ENCODE measurements at places on chromosomes 5 and 9.

DNA sequence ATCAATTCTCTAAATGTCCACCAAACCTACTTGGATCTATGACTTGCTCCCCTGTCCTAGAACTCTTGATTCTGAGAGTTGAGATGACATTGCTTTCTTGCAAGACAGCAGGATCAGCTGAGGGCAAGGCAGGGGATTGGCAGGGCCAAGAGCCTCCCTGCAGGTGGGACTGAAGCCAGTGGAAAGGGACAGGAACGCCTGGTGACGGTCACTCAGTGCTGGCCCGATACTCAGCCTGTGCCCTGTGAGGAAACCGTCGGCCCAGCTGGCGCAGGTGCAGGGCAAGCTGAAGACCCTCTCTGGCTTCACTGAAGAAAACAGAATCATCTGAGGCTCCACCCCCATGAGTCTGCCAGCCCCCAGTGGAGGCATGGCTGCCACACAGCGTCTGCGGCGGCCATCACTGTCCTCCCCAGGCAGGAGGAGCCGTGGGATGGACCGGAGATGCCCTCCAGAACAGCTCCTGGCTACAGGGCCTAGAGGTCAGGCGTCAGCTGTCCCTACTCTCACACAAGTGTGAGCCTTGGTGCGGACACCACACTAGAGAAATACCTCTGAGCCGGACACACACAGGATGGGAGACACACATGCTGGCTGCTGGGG, 14.7 kb downstream of the UBAC1 start:
- no peak for DNase-seq

DNA sequence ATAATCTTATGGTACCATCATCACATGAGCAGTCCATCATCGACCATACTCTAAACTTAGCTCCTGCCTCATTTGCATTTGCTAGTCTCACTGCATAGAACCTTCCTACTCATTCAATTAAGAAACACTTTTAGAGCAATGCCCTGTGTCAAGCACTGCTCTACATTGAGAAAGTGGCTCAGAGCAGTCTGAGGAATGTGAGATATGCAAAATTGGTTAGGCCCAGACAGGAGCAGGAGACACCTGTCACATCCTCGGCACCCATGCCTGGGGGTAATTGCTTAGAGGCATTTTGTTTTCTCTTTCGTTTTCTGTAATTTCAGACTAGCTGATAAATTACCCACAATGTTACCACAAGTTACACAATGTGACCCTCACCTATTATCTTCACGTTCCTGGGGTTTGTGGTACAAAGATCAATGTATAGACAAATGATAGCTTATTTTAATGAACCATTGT, 4.9 kb upstream of the RARS1 start:
- no peak for DNase-seq

- DNase-seq = no peak
Observed at GRCh38 chr5:159539678-159540077, 209.4 kb upstream of the IL12B start.

- DNase-seq = no peak
Observed at GRCh38 chr9:35349287-35349990, 140.5 kb upstream of the RUSC2 start.

GRCh38 chr5:91499943-91500531, 116.9 kb upstream of the ARRDC3 start:
- DNase-seq = peak; percentile 50

- peak; percentile 71 for DNase-seq
Observed at GRCh38 chr5:54844905-54845566, 140.4 kb downstream of the ESM1 start.

DNA sequence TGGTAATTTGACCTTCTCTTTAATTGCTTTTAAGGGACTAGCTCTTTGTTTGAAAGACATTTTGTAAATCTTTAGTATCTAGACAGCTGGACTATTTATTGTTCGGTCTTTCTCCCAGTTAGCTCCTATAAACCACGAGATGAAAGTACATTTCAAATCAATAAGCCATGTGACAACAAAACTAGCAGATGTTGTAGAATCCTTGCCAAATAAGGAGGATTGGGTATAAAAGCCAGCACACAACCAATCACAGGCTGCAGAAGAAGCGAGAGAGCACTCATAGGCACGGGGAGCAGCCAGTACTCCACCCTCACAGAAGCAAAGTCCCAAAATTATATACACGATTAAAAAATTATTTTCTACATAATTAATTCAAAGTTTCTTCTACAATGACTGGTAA, 8.1 kb upstream of the OMD start:
- DNase-seq = no peak

GRCh38 chr9:33111631-33112030, 35.2 kb upstream of the SMU1 start:
- DNase-seq = no peak

DNA sequence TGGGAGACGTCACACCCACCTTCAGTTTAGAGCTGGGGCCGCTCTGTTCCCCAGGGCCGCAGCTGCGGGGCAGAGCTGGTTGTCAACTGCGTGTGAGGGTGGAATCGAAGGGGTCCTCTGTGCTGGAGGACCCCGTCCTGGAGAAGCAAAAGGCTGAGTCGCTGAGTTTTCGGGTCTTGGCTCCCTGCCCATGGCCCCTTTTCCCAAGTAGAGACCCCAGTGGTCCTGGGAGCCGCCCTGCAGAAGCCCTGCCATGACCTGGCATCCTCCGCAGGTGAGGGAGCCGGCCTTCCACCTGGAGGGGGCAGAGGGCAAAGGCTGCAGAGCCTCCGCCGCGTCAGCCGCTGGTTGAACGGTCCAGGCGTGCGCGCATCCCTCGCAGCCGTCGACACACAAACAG, 90.4 kb upstream of the COL5A1 start:
- no peak for DNase-seq
